ENCODE measurements at places on chromosomes 4 and X. TPM values are rescaled to one million over a fixed set of nuclear protein-coding genes. Genes with fewer than 3 reads are reported as not detected.

Gene GUCY1A1
- 88.2 TPM for polyA plus RNA-seq

- no peak for DNase-seq
These were observed 90.6 kb downstream of the FHDC1 start for GRCh38 chr4:153026591-153027346.

GRCh38 chrX:23115651-23116050, 115.9 kb downstream of the DDX53 start:
- no peak for DNase-seq

- DNase-seq: no peak
These were observed 136.6 kb downstream of the FBXW7 start for GRCh38 chr4:152399246-152399645.
